ENCODE measurements at places on chromosomes 11 and 22.

DNA sequence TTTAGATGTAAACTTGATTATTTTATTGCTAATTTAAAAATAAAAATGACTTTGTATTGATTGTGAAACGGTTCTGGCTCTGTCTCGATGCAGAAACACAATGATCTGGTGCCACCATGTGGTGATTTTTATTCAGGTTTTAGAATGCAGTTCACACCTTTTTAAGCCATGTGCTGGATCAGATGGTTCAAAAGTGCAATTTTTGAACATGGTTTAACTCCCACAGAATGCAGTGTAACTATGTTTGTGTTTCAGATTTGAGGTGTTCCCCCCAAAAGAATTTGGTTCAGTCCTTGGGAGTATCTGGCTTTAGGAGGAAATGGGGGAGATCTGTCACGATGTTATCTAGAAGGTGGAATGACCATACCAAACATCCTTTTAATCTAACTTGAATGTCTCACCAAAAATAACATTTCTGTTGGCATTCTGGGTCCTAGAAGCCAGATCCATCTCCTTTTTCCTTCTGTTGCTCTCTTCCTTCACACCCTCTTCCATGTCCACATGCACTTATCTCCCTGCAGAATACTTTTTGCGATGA lies 7.9 kb downstream of the MRPL16 start:
- DNase-seq, result peak; percentile 75

DNA sequence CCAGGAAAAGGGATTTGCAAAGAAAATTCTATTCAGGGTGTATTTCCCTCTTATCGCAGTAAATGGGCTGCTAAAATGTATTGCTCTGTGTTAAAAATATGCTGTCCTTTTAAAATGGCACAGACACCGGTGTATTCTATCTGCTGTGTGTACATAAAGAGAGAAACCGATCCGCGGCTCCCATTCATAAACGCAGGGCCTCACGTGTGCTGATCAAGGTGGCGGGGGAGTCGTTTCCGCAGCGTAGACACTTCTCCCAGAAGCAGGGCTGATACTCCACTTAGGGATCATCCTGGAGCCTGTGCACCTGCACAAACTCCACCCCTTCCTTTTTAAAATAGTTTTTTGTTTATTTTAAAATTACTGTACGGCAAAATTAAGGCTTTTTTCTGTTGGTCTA lies 26.1 kb upstream of the IGSF9B start:
- DNase-seq, result no peak

DNA sequence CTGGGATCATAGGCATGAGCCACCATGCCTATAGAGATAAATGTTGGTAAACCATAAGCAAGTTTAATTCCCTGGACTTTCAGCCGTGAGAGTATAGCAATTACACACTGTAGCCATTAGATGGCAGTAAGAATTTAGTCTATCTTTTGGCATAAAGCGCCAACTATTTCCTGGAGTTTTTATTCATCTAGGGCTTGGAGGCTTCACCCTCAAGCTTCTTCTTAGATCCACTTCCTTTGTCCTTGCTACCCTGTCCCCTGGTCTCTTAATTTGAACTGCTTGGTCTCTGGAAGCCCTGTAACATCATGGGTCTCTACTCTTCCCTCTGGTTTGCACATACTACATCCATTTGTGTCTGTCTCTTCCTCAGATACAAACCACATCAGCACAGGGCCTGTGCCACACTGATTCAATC lies 38.2 kb downstream of the OR10A6 start:
- peak; percentile 58 for DNase-seq

GRCh38 chr11:72406540-72407527 lies 27.5 kb downstream of the CLPB start:
- DNase-seq, result no peak

- DNase-seq, result peak; percentile 70
These were observed at the start of gene ZBTB16 for GRCh38 chr11:114059278-114059983. Gene ZBTB16 (plus strand): TSS chr11:114059711. CDS start chr11:114063301, 3,590 bp downstream.

Measured in CD4-positive, alpha-beta T cell treated with Interleukin-17A for 1 hour (primary cell).